ENCODE measurements at places on chromosomes 2 and 18.
A peak's percentile ranks its signal among the peaks of the same experiment; 100 is the strongest.

- no peak for DNase-seq
Observed at GRCh38 chr18:44452346-44452745, 228.3 kb upstream of the SETBP1 start.

DNA sequence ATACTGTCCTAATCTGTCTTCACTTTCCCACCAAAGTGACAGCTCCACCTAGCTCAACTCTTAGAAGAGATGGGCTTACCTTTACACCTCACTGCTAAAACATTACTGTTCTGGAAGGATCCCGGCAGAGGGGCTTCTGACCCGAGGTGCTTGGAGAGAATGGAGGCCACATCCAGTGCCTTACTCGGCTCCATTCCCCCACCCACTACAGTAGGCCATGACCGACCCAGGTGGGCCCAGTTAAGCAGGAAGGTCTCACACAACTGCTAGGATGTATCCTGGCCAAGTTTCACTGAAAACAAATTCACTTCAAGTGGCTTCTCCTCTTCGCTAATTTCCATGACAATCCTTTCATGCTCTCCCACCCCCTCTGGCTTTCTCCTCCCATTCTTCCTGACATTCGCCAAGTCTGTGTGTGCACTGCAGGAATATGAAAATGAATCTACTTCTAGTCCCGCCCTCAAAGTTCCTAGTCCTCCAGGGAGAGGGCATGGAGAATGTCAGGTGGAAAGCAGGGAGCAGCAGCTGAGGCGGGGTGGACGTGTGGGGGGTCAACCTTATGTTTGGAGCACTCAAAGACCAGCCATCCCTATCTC lies 11.8 kb downstream of the WIPF1 start:
- DNase-seq = no peak

- no peak for DNase-seq
Observed at GRCh38 chr2:218286570-218287459, 5.5 kb downstream of the TMBIM1 start.

- no peak for DNase-seq
Observed at GRCh38 chr2:99431587-99432275, 58.1 kb downstream of the REV1 start.

DNA sequence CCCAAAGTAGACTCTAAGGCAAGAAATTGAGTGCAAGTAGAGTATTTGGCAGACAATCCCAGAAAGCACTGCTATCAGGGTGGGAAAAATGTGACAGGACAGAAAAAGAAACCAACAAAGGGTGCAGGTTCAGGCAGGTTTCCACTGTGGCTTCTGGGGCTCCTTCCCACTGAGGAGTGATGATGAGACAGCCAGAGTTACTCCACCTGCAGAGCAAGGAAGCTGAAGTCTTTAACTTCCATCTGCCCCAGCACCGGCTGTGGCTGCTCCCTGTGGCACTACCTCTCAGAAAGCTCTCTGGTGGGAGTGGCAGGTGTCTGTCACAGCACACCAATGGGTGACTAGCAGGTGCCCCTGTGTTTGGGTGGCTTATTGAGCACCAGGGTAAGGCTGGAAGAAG lies 37.6 kb upstream of the ACKR3 start:
- no peak for DNase-seq

DNA sequence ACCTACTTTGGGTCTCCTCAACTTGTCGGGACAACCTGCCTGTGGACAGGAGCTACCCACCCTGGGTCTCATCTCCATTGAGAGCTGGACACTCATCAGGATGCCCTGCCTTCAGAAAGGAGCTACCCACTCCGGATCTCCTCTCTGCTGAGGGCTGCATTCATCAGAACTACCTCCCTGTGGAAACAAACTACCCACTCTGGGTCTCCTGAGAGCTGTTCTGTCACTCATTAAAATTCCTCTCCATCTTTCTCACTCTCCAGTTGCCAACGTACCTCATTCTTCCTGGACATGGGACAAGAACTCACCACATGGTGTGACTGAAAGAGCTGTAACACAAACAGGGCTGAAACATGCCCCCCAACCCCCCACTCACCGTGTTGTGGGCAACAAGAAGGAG lies 22.5 kb upstream of the UBE2F start:
- no peak for DNase-seq

GRCh38 chr18:53566626-53567025 lies 657.8 kb downstream of the MBD2 start:
- no peak for DNase-seq

- no peak for DNase-seq
Observed at GRCh38 chr2:130891966-130892365, 55.3 kb downstream of the ARHGEF4 start.

- DNase-seq = no peak
Observed at GRCh38 chr2:49950646-49951045, 796.3 kb upstream of the FSHR start.

- DNase-seq = no peak
Observed at GRCh38 chr18:76369791-76370190, 125.3 kb downstream of the ZNF516 start.

DNA sequence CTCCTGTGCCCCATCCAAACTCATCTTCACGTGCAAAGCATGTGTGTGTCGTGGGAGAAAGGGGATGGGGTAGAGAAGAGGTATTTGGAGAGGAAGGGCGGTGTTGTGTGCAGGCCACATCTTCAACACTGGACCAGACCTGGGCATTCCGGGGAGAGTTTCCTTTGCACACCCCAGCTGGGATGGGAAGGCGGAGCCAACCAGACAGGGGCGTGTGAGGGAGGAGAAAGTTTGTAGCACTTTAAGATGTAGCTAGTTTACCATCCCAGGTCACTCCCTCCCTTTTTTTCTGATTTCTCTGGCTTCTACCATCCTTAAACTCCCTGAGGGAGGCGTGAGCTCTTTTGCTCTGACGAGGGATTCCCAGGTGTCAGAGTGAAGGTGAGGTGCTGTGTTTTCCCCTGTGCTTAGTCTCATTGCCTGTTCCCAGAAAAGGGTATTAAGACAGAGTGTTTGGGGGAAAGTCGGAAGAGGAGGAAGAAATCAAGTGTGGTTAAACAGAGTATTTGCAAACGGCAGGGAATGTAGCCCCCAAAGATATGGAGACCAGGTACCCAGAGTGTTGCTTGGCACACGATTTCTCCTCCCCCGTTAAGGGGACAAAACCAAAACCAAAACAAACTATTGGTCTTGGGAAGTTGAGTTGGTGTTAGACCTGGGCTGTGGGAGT lies 1.6 kb downstream of the SETBP1 start:
- no peak for DNase-seq

GRCh38 chr2:201572846-201573508 lies 70.3 kb downstream of the TMEM237 start:
- no peak for DNase-seq

DNA sequence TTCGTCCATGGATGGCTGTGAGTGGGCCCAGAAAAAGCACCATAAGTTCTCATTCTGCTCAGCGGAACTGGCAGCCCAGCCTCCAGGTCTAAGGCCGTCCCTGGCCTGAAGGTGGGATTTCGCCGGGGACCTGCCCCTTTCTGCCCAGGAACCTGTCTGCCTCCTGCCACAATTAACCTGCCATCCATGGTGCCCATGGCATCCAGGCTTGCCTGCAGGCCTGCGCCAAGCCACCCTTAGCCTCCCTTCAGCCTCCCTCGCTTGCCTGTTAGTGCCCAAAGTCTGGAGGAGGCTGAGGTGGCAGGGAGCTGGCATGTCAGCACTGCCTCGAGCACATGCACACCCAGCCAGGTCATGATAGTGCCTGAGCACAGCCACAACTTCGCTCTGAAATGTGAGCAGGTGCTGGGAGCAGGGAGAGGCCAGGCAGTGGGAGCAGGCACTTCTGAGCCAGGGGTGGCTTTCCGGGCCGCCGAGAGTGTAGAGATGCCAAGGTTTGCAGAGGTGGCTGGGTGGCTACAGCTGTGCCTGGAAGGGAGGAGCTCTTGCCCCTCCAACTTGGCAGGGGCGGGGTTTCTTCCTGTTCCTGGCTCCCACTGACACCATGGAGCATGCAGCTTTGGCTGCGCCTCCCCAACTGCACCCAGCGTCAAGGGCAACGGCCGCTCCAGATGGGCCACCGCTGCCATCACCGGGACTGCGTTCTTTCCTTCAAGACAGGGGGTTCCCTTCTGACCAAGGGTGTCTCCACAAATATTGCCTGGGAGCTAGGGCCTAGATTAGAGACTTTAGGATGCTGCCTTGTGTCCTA lies 648.9 kb upstream of the VRK2 start:
- DNase-seq = no peak

- DNase-seq = peak; percentile 32
Observed at GRCh38 chr18:77366720-77367641, 117.3 kb downstream of the GALR1 start.
